ENCODE measurements at places on chromosomes 2 and 18. TPM values are rescaled to one million over a fixed set of nuclear protein-coding genes. Genes with fewer than 3 reads are reported as not detected.

SOX11 gene
- 18.9 TPM for polyA plus RNA-seq

TNFAIP6 gene
- 11.8 TPM for polyA plus RNA-seq

SERPINB3 gene
- not detected for polyA plus RNA-seq

KLHL14 gene
- polyA plus RNA-seq, result 1.6 TPM

FNDC4 gene
- polyA plus RNA-seq, result 8.0 TPM

RGPD3 gene
- polyA plus RNA-seq, result 0.11 TPM

GALR1 gene
- 0.03 TPM for polyA plus RNA-seq

DLX1 gene
- polyA plus RNA-seq, result 0.36 TPM

- no peaks in the 10 kb centered on the region for H3K4me1 ChIP-seq
- no peak overlapping the region for H3K27ac ChIP-seq
- H3K27me3 ChIP-seq, result no peaks in the 10 kb centered on the region
- no peaks in the 10 kb centered on the region for H3K36me3 ChIP-seq
Measured at GRCh38 chr2:58638256-58638805, 397.2 kb upstream of the FANCL start.

GRCh38 chr2:209661286-209661894, 110.2 kb upstream of the UNC80 start:
- H3K27me3 ChIP-seq, result no peaks in the 10 kb centered on the region
- H3K27ac ChIP-seq, result no peak overlapping the region
- no peaks in the 10 kb centered on the region for H3K4me1 ChIP-seq
- no peak overlapping the region for H3K4me3 ChIP-seq

DNA sequence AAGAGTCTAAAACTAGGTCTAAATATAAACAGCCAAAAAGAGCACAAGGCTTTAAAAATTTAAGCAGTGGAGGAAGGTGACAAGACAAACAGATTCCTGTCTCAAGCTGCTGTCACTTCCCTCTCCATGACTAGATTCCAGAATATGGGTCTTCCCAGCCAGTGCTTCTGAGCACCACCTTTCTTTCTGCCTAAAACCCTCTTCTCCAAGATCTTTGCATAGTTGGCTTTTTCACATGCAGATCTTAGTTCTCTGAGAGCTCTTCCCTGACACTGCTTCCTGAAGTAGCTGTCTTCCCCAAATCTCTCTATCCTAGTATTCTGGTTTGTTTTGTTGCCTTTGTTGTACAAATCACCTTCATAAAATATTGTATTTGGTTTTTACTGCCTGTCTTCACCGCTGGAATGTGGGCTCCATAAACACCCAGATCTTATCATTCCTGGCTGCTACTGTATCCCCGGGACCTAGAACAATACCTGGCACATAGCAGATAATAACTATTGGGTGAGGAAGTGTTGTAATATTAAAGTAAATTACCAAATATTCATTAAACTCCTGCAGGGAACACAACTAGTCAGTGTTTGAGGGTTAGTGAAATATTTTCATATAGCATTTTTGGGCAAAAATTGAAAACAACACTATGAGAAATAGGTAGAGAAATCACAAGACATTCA, 150.2 kb downstream of the CCDC85A start:
- H3K27ac ChIP-seq, result no peak overlapping the region
- no peak for DNase-seq
- no peaks in the 10 kb centered on the region for H3K4me1 ChIP-seq
- no peaks in the 10 kb centered on the region for H3K27me3 ChIP-seq

DNA sequence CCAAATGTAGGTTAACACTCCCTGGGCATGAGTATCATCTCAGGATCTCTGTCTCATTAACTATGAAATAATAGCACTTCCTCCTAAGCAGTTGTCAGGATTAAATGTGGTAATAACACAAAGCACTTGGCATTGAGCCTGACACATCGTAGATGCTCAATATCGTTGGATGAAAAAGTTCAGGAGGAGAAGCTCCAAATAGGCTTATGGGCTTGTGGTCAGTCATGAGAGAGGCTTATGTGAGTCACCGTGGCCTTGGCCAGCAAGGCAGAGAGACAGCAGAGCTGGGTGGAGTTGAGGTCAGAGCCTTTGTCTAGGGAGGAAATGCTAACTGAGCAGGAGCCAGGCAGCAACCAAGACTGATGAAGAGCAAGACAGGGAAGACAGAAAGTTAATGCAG, 68.3 kb upstream of the PPM1B start:
- peaks cover 2% of the 10 kb centered on the region for H3K27me3 ChIP-seq
- no peaks in the 10 kb centered on the region for H3K4me1 ChIP-seq
- no peak overlapping the region for H3K4me3 ChIP-seq
- H3K27ac ChIP-seq, result no peak overlapping the region
- peak; percentile 3 for DNase-seq
- no peaks in the 10 kb centered on the region for H3K36me3 ChIP-seq

DNA sequence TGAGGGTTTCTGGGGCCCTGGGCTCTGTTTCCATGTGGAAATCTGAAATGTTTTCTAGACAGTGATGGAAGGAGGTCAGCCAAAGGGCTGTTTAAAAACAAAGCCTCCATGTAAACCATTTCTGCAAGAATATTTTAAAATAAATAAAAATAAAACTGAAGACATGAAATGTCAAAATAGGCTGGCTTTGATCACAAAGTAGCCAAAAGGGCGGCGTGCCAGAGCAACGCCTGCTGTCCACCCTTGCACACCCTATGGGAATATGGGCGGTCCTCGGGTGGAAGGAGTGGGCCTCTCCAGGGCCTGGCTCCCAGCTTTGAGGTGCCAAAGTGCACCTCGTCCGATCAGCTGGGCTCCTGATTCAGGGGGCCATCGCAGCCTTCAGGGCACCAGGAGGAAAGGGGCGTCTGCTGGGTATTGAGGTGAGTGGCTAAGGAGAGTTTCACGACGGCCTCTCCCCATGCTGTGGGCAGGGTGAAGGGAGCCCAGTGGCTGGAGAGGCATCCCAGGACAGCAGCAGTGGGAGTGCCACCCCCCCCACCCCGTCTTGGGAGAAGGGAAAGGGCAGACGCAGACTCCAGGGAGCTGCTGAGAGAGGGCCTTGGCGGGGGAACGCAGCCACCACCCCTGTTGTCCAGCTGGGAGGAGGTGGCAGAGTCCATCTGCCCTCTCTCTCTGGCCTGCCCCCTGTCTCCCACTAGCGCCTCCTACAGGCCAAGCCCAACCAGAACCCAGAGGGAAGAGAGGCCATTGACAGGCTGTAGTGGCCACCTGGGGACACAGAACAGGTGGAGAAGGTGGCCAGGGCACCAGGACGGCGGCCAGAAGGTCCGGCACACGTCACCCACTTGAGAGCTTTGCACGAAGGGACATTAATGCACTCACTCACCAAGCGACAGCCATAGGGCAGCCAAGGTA, 5.7 kb upstream of the ERFE start:
- no peak overlapping the region for H3K27ac ChIP-seq
- no peak for DNase-seq
- H3K4me1 ChIP-seq, result peaks cover 81% of the 10 kb centered on the region

- no peaks in the 10 kb centered on the region for H3K27me3 ChIP-seq
- no peaks in the 10 kb centered on the region for H3K4me1 ChIP-seq
- H3K36me3 ChIP-seq, result no peaks in the 10 kb centered on the region
- H3K27ac ChIP-seq, result no peak overlapping the region
Measured at GRCh38 chr2:49035481-49035880, 118.8 kb downstream of the FSHR start.

- no peaks in the 10 kb centered on the region for H3K36me3 ChIP-seq
Measured at GRCh38 chr2:217685255-217685605, 317.6 kb downstream of the TNS1 start.

DNA sequence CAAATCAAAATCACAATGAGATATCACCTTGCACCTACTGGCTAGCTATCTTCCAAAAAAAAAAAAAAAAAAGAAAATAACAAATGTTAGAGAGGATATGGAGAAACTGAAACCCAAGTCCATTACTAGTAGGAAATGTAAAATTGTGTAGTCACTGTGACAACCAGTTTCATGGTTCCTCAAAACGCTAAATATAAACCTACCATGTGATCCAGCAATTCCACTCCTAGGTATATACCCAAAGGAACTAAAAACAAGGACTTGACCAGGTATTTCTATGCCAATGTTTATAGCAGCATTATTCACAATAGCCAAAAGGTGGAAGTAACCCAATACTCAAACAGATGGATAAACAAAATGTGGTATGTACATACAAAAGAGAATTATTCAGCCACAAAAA, 11.7 kb upstream of the SCRN3 start:
- H3K4me3 ChIP-seq, result no peak overlapping the region
- H3K4me1 ChIP-seq, result no peaks in the 10 kb centered on the region
- no peak overlapping the region for H3K27ac ChIP-seq
- no peaks in the 10 kb centered on the region for H3K27me3 ChIP-seq

DNA sequence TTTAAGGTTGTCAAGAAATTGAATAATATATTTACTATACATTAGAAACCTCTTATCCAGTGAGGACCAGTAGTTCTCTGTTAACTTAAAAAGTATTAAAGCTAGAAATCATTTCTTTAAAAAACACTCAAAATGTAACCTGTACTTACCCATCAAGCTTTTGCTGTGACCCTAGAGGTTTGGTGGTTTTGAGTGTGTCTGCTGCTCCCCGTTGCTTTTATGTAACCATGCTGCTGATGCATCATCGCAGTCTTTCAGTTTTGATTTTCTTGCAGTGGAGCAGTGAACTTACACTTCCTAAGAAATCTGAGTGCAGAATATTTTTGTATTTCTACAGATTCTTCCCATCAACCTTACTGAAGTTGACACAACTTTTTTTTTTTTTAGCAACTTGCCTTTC, 34.2 kb downstream of the MRPS9 start:
- H3K4me3 ChIP-seq, result no peak overlapping the region
- H3K4me1 ChIP-seq, result no peaks in the 10 kb centered on the region
- no peak for DNase-seq
- no peaks in the 10 kb centered on the region for H3K36me3 ChIP-seq
- H3K27ac ChIP-seq, result no peak overlapping the region

- no peaks in the 10 kb centered on the region for H3K36me3 ChIP-seq
- no peaks in the 10 kb centered on the region for H3K27me3 ChIP-seq
- H3K4me1 ChIP-seq, result no peaks in the 10 kb centered on the region
- DNase-seq, result no peak
Measured at GRCh38 chr2:141932261-141932660, 198.6 kb downstream of the LRP1B start.

GRCh38 chr2:17573085-17573803, 32.7 kb downstream of the VSNL1 start:
- H3K27ac ChIP-seq, result no peak overlapping the region
- no peaks in the 10 kb centered on the region for H3K27me3 ChIP-seq
- no peak overlapping the region for H3K4me3 ChIP-seq
- DNase-seq, result no peak
- no peaks in the 10 kb centered on the region for H3K36me3 ChIP-seq
- no peaks in the 10 kb centered on the region for H3K4me1 ChIP-seq

Measured in muscle of leg (tissue), 16 donors.